Sciatic nerve (tissue), 2 donors: ENCODE measurements at places on chromosomes 13 and 19.

DNA sequence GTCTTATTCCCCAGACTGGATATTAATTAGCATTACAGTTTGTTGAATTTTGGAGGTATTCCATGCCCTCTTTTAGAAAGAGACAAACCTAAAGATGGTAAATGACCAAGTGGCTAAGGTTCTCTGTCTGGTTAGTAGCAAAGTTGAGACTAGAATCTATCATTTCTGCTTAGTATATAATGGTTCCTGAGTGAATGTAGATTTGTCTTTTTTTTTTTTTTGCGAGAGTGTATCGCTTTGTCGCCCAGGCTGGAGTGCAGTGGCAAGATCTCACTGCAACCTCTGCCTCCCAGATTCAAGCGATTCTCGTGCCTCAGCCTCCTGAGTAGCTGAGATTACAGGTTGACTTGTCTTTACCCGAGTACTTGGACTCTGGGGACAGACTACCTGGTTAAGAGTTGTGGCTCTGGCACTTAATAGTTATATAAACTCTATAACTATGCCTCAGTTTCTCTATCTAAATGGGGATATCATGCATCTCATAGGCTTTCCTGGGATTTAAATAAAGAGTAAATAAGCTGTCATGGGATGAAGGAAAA is 2.7 kb downstream of the NAA16 start:
- DNase-seq, result no peak

- peak; percentile 77 for DNase-seq
Measured at GRCh38 chr19:18167975-18168645, 5.5 kb upstream of the IFI30 start.

DNA sequence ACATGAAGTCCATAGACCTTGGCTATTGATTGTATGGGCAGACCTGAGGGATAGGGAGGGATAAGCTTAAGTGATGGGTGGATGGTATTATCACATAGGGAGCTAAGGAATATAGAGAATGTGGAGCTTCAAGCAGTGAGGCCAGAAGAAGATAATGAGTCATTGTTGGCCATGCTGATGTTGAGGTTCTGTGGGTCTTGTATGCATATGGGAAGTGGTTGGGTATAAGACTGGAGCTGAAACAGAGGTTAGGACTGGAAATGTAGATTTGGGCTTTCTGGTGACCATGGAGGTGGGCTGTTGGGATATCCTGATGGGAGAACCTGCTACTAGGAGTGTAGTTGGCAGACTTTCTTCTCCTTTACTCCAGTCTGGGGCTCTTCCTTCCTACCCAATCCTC is 73.7 kb upstream of the TSC22D1 start:
- DNase-seq, result no peak

DNA sequence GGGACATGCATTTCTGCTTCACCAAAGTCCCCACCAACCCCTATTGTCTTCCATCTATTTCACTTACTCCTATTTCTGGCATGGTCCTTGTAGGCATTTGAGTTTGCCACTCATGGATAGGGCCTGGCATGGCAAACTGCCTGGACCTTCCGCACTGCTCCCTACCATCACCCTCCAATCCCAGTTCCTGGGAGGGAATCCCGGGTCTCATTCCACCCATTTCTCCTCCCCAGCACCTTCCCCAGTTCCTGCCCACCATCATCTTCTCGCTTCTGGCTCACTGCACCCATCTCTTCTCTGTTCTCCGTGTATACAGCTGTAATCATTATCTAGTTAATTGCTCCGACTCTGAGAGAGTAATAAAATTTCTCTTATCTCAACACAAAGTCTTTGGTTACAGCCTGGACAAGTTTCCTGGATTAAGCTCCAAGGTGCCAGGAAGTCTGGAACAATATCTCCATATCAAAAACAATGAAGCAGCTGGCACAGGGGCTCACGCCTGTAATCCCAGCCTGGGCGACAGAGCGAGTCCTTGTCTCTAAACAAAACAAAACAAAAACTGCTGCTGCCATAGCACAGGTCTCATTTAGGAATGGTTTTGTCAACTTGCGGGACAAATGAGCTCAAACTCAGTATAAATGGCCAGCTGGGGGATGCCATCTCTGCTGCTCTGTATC is 17.0 kb upstream of the COX7A1 start:
- DNase-seq, result no peak

GRCh38 chr19:19549804-19550464 is 11.9 kb downstream of the CILP2 start:
- no peak for DNase-seq

DNA sequence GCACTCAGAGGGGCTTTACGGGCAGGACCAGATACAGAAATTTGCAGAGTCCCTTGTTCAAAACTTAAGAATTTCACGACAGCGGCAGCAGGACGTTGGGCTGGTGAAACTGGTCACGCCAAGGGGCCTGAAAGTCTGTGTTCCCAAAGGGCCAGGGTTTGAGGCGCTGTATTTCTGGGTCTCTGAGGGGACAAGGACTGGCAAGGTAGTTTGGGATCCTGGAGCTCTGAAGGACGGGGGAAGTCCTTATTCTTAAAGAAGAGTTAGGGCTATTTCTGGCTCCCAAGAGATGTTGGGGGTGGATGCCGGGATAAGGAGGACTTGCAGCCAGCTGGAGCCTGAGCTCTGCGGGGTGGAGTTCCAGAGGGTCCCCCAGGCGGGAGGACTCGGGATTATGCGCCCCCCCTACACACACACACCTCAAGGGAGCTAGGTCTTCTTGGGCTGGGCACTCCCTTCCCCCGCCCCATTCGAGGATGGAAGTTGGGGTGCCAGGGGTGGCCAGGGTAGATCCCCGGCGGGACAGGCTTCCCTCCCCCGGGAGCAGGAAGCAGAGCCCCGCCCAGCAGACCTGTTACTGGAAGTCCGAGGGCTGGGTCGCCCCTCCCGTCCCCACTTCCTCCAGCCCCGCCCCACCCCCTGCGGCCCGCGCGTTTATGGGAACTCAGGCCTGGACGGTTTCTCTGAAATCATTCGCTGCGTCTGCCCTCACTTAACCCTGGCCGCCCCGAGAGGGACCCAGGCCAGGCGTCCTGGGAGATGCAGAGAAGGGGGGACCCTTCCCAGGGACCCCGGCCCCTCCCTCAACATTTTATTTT is 5.6 kb downstream of the BCL3 start:
- DNase-seq, result peak; percentile 95

GRCh38 chr13:112469071-112469745 is 93.1 kb downstream of the SPACA7 start:
- DNase-seq, result no peak

DNA sequence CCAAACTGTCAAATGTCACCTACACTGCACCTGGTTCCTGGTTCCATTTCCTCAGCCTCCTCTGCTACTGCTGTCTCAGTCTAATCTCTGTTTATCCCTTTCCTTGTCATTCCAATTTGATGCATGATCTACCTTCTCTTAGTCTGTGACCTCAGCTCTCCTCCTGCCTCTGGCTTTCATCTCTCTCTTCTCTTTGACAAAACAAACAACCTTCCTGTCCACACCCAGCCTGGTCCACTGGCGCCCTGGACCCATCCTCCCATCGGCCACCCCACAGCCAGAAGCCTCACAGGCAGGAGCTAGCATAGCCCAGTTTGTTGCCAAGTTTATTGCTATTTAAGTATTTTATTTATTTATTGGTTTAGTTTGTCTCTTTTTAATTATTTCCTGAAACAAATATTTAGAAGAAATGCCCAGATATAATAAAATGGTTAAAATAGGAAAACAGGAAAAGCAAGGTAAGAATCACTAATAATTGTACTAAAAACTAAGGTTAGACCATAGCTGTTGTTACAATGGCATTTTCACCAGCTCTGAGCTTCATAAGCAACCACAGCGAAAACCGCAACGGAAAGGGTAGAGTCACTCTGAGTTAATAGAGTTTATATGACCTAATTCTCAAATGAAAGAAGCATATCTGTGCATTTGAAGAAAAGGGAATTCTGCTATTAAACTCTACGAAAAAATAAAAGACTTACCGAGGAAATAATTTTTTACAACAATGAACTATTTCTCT is 68.6 kb downstream of the EFNB2 start:
- DNase-seq, result no peak

DNA sequence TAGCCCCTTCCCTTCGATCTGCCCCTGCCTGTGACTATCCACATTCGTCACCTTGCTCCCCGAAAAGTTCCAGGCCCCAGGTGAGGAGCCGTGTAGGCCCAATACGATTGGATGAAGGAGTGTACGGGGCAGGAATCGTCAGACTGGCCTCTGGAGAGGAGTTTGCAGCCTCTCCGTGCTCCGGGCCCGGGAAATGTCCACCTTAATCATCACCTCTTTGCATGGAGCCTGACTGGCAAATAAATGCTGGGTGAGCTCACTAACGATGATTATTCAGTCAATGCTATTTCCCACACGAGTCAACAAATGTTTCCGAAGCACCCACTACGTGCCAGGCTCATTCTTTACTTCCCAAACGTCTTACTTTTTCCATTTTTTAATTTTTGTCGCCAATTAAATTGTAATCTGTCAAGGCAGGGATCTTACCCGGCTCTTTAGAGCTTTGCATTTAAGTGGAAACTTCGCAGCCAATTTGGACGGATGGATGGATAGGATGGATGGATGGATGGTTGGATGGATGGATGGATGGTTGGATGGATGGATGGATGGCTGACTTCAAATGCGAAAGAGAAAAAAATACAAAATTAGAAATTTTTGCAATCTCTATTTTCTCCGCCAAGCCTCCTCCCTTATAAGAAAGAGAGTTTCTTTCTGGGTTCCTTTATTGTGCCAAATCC is 45.8 kb downstream of the TGDS start:
- no peak for DNase-seq

DNA sequence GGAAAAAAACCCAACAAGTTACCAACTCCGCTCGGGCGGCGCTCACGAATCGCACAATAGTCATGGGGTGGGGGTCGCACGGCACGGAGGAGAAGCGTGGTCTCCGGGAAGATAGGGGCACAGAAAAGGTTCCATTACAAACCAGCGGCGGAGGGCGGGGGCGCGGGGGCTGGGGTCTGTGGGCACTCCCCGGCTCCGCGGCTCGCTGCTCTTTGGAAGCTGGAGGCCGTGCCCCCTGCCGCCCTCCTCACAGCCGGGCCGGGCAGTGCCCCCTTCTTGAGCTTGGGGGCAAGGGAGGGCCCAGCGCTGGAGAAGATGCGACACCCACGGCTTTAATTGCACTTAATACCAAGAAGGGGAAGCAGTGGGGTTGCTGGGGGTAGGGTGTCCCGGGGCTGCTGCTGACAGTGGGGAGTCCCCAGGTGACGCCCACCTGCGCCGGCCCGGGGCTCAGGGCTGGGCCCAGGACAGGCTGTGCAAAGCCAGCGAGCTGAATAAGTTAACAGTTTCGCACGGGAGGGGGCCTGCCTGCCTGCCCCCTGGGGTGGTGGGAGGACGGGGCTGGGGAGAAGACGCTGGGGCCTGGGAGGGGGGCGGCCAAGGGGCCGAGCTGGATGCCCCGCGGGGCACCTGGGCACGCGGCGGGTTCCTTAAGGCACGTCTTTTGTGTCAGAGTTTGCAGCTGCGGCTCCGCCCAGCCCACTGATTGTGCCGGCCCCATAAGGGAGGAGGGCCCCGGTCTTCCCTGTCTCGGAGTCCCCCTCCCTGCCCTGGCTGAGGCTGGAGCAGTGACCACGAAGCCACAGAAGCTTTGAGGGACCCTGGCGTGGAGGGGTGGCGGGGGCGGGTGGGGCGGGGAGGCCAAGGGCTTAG is 9.8 kb downstream of the DCAF15 start:
- no peak for DNase-seq

GRCh38 chr19:8252922-8253589 is 43.9 kb downstream of the CERS4 start:
- peak; percentile 93 for DNase-seq

- no peak for DNase-seq
Measured at GRCh38 chr13:40190641-40191100, 475.8 kb downstream of the FOXO1 start.

DNA sequence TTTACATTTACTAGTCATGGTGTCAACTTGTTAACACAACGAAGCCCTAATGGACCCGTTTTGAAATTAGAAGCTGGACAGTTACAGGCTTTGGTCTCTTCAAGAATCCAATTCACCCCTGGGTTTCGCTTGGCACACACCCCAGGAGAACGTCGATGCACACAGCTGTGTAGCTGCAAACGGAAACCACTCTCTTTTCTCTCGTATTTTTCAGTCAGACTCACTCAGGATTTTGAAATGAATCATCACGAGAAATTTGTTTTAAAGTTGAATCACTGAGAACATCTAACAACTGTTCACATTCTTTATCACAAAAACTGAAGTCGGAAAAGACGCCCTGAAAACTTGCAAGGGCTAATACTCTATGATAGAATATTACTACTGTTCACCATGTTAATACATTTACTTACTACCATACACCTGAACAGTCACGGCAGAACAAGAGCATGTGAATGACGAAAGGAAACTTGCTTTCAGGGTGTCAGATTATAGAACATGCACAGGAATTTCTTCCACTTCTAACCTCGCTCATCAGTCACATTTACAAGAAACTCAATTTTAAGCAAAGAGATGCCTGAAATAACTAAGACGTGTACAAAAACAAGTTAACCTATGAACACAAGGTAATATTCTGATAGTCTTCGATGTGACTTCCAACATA is 4.7 kb downstream of the PNMA8A start:
- DNase-seq, result peak; percentile 73
